ENCODE measurements at places on chromosomes 11 and 22.

GRCh38 chr11:117877120-117877784, 794 bp upstream of the FXYD6 start:
- no peak for DNase-seq

DNA sequence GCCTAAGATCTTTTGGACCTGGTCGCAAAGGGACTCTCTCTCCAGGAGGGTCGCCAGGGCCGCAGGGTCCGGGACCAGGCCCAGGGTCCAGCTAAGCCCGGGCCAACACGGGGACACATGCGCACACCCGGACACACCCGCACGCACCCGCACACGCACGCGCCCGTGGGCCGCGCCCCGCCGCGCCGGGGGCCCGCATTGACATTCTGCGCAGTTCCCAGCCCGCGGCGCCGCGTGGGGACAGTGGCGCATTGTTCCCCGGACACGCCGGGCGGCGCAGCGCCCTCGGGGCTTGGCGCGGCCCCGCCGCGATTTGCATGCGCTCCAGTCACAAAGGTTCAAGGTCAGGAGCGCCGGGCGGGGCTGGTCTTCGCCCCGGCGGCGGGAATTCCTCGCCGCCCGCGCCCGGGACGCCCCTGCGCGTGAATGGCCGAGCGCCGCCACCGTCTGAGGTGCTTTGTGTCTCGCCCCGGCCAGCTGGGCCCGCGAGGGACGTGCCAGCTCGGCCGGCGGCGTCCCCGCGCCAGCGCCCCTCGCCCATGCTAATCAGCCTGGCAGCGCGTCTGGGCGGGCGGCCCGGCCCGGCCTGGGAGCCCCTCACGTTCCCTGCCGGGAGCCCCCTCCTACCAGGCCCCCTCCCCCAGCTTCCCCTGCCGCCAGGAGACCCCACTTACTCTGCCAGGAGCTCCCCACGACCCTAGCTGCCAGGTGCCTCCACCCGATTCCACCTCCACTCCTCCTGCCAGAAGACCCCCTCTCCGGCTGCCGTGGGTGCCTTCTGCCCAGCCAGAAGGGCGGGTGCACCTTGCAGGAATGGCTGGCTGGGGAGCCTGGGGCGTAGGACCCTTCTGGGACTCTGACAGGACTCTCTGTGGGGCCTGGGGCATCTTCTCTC, 50.5 kb upstream of the WNT7B start:
- no peak for DNase-seq

DNA sequence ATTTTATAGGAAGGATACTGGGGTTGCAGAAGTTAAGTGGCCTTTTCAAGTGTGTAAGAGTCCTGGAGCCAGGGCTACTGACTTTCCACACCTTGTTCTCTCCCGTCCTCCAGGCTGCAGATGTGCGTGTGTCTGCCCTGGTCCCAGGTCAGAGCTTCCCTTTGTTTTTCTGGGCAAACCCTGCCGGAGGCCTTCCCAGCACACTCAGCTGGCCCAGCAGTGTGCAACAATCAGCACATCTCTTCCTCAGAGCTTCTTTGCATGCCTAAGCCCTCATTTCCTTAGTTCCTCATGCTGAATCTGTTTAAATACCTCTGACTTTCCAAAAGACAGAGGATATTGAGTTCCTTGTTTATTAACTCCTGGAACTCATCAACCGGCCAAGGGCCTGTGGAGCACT, 80.6 kb downstream of the KCNJ1 start:
- DNase-seq = no peak

GRCh38 chr11:11072067-11072466, 214.2 kb upstream of the ZBED5 start:
- DNase-seq = no peak

- DNase-seq = peak; percentile 75
These were observed 48.3 kb downstream of the RPUSD4 start for GRCh38 chr11:126163074-126163700.

GRCh38 chr11:102666331-102666957, 39.1 kb downstream of the MMP27 start:
- peak; percentile 6 for DNase-seq

DNA sequence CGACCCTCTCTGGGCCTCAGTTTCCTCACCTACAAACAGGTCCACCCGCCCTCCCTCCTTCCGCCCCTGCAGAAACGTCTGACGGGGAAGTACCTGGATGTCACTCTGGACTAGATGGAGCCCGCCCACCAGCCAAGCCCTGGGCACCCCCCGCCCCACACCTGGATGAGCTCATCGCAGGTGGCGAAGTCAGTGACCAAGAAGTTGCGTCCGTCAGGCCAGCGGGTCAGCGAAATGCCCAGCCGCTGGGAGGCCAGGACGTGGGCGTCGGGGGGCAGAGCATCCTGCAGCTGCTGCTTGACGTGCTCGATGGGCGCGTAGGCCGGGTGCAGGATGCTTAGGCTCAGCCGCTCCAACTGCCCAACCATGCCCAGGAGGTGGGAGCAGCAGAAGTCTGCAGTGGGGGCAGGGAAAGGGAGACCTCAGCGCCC, 897 bp downstream of the PNPLA5 start:
- DNase-seq = no peak

DNA sequence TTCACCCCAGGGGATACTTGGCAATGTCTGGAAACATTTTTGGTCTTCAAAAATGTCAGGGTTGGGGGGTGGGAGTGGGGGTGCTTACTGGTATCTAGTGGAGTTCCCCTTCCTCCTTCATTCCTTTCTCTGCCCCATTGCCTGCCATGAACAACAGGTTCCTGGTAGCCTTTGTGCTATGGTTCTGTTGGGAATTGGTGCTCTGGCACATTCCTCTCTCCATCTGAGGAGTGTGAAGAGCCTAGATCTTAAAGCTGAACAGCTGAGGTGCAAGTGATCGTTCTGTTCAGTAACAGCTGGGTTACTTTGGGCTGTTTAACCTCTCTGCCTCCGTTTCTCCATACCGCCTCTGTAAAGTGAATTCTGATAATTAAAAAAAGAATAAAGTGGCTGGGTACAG, 64.3 kb downstream of the C22orf31 start:
- DNase-seq = no peak

DNA sequence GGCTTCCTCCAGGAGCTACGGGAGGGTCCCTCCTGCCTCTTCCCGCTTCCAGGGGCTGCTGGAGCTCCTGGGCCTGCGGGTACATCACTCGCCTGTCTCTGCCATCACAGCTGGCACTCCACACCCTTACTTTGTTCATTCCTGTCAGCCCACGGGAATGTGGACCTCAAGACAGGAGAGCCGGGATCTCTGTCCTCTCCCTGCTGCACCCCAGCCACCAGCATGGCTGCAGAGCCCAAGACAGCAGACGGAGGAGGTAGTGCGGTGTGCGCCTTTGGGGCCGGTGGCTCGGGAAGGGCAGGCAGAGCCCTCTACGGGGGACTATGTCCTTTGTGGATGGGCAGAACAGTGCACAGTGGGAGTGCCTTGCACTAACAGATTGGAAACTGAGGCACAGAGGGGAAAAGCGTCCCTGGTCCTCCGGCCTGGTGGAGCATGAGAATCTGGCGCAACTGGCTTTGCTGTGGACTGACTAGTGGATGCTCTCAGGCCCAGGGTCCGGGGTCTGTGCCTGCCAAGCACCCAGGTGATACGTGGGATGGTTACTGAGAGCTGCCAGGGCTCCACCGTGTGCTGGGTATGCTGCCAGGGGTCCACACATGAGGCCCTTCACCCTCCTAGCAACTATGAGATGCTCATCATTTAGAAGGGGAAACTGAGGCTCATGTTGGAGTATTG, 47.3 kb downstream of the IGF2 start:
- no peak for DNase-seq

DNA sequence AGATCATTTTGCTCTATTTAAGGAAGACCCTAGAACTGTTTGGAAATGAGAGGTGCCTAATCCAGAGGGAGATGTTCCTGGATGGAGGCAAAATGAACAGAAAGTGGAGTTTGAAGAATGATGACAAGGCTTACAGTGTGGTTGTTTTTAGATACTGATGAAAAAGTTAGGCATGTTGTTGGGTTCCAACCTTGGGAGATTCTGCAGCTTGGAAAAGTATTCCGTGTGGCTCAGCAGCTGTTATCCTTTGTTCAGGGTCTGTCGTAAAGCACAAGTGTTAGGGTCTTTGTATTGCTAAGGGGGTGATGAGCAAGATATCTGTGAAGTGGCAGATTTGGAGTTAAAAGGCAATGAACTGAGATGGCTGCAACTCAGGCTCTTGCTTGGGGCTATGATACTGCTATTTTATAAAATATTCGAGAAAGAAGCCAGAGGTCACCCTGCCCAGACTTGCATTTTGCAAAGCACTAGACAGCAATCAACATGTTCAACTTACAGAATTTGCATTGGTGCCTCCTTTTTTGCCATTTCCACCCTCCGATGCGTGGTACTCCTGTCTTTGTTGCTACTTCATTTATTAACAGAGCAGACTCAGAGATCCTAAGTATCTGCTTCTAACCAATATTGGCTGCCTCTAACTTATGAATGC, 45.3 kb upstream of the POGLUT3 start:
- DNase-seq = no peak

DNA sequence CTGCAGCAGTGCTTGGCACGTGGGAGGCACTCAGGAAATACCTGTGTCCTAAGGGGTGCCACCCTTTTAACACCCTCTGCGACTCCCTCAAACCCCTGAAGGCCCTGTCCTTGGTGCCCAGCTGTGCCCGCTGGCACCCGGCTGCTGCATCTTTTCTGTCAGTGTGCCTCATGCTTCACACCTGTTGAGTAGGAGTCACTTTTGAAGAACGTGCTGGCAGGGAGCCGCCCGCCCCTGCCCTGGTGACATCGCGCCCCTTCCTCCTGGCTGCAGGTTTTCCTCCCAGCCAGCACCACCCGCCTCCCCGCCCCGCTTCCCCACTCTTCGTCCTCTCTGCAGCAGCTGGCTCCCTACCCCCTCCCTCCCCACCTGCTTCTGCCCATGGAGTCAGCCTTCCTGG, 17.8 kb downstream of the FRMD8 start:
- DNase-seq = no peak

DNA sequence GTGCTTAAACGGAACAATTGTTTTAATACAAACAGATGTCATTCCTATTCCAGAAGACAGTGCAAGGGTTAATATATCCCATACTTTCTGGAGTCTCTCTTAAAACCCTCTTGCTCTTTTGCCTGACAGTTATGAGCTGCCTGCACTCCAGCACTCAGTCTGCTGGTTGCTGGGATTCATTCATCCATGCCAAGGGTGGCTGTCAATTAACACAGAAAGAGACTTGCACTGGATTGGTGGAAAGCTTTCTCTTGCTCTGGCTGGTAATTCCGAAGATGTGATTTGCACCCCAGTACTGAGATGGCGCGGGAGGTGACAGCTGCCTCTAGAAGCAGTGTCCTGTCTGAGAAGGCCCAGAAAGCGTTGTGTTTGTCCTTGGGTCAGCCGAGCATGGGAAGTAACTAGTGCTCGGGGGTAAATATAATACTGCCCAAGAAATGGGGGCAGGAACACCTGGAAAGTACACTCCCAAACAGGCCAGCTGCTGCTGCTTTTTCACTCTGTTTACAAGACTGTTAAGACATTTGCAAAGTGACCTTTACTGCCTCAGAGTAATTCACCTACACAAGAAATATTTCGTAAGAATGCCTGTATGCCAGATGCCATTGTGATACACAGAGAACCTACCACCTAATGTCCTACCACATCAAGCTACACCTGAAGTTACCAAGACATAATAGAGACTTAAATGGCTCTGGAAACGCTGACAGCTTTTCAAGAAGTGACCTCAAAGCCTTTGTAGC, 20.5 kb downstream of the SCUBE2 start:
- DNase-seq = no peak
